ENCODE measurements at places on chromosomes 16 and 17.

DNA sequence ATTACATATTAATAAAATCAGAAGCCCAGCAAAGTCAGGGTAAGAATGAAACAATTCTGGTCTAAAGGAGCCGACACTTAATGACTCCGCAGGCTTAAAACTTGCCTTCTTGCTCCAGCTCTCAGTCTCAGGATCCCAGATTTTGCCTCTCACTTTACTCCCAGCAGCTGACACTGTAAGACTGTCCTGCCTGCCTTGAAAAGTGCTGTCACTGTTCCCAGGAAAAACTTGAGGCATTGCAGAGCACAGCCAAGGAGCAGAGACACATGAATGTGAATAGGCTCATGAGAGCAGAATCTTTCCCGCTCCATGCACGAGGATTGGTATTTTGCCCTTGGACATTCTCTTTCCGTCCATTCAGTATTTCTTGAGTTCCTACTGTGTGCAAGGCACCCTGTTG, 457.6 kb upstream of the ZFHX3 start:
- no peak for DNase-seq

GRCh38 chr16:66936462-66936861, 1.1 kb downstream of the CES2 start:
- no peak for DNase-seq

DNA sequence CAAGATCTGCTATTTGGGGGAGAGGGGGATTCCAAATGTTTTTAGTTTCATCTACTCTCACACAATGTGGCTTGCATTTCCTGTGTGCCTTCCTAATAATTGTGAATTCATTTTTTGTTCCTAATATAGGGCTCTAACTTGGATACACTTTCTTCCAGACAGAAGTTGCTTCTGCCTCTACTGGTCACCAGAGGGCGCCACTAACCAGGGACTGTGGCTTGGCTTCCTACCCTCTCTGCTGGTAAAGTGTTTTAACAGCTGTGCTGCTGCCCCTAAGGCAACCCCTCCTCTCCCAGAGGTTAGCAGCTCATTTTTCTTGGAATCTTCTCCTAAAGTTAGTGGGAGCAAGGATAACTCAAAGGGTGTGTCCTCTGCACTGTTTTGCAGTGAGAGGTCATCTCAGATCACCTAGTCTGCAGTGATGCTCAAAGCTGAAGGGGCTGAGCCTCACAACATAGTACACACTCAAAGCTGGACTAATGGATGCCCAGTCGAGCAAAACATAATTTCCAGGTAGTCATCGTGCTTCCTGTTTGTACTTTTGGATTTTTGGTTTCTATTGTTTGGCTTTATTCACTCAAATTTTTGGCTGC, 5.0 kb upstream of the PRSS54 start:
- no peak for DNase-seq

GRCh38 chr16:67212766-67213165, 13.8 kb downstream of the ELMO3 start:
- DNase-seq = no peak

- no peak for DNase-seq
Observed at GRCh38 chr16:29736112-29736511, 9.7 kb downstream of the C16orf54 start.

DNA sequence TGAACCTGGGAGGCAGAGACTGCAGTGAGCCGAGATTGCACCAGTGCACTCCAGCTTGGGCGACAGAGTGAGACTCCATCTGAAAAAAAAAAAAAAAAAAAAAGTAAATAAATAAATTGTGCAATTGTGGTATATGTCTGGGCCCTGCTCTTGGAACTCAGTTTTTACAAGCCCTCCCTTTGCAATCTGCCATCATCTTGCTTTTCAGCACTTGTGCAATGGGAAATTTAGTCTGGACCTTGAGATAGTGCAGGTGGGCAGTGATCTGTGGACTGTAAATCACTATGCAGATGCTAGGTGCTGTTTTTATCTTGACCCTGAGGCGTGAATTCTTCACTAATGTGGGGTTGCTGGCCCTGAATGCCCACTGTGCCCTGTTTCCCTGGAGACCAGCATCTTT, 6.5 kb upstream of the RAP1GAP2 start:
- no peak for DNase-seq

DNA sequence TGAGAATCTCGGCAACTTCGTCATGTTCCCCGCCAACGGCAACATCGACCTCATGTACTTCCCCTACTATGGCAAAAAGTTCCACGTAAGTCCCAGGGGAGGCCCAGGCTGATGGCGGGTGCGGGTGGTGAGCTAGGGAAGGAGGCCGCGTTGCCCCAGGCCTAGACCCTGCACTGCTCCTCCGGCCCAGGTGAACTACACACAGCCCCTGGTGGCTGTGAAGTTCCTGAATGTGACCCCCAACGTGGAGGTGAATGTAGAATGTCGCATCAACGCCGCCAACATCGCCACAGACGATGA, 4.8 kb downstream of the ATP1B2 start:
- DNase-seq = no peak

- DNase-seq = no peak
Observed at GRCh38 chr17:74733365-74734122, 3.5 kb upstream of the RAB37 start.

GRCh38 chr17:77774182-77774581, 184.3 kb upstream of the TNRC6C start:
- DNase-seq = no peak

GRCh38 chr16:9039210-9039609, 52.2 kb upstream of the HAPSTR1 start:
- no peak for DNase-seq

GRCh38 chr17:77353684-77354419, 213.1 kb downstream of the SEC14L1 start:
- DNase-seq = no peak

DNA sequence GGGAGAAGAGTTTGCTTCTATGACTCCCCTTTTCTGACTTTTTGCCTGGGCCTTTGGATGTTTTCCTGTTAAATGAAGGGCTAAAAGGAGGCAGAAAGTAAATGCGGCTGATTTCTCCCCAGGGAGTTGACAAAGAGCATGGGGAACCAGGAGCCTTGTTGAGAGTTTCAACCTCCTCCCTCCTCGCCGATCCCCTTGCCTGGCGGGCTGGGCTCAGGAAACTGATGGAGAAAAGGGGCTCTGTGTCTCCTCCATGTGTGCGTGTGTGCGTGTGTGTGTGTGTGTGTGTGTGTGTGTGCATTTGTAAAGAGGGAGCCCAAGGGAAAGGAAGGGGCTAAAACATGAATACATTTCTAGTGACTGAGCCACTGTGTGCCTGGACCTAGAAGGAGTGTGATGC, 94.5 kb downstream of the ZDHHC7 start:
- no peak for DNase-seq

- no peak for DNase-seq
Observed at GRCh38 chr17:63629627-63630026, 7.4 kb downstream of the MAP3K3 start.
